ENCODE measurements at places on chromosomes 13 and 19.

DNA sequence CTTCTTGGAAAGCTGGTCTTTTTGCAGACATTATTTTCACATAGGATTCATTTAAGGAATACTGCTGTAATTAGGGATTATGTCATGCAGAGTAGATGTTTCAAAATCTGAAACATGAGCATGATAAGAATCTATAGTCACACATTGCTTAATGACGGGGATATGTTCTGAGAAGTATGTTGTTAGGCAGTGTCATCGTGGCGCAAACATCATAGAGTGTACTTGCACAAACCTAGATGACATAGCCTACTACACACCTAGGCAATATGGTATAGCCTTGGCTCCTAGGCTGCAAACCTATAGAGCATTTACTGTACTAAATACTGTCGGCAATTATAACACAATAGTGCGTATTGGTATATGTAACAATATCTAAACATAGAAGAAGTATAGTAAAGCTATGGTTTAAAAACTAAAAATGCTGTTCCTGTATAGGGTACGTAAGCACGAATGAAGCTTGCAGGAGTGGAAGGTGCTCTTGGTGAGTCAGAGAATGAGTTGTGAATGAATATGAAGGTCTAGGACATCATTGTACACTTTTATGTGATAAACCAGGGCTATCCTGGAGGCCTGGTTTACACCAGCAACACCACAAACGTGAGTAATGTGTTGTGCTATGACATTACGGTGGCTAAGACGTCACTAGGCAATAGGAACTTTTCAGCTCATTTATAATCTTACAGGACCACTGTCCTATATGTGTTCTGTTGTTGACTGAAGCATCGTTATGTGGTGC is 283.1 kb downstream of the MTUS2 start:
- DNase-seq = no peak

DNA sequence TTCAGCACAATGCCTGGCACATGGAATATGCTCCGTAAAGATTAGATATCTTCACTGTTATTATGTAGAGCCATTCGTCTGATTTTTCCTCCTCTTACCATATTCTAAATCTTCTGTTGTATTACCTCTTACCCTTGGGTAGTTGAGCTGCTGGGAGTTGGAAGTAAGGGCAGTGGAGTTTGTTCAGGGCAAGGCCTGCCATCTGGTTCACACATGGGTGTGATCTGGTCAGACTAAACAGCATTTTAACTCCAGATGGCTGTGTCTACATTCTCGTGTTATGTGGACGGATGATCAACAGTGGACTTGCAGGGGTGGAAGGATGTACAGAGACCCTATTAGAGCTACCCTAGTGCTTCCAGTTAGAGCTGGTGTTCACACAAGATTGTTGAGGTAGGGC is 164.9 kb downstream of the ZIC5 start:
- DNase-seq = no peak

DNA sequence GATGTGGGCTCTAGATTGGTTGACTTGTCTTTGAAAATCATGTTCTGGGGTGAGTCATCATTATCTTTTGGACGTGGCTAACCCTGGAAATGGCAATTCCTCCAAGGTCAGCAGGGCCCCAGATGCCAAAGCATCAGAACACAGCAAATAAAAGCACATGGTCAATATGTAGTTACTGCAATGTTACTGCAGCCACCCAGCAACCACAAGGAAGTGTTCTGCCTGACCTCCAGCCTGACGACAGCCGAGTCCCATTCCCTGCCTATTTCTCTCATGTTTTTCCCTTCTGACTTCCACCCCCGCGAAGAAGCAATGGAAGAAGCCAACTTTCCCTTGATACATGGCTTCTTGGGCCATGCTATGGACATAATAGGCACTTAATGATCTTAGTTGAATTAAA is 577.9 kb downstream of the IRS2 start:
- DNase-seq = no peak

GRCh38 chr13:28438067-28438466 is 56.9 kb downstream of the FLT1 start:
- no peak for DNase-seq

DNA sequence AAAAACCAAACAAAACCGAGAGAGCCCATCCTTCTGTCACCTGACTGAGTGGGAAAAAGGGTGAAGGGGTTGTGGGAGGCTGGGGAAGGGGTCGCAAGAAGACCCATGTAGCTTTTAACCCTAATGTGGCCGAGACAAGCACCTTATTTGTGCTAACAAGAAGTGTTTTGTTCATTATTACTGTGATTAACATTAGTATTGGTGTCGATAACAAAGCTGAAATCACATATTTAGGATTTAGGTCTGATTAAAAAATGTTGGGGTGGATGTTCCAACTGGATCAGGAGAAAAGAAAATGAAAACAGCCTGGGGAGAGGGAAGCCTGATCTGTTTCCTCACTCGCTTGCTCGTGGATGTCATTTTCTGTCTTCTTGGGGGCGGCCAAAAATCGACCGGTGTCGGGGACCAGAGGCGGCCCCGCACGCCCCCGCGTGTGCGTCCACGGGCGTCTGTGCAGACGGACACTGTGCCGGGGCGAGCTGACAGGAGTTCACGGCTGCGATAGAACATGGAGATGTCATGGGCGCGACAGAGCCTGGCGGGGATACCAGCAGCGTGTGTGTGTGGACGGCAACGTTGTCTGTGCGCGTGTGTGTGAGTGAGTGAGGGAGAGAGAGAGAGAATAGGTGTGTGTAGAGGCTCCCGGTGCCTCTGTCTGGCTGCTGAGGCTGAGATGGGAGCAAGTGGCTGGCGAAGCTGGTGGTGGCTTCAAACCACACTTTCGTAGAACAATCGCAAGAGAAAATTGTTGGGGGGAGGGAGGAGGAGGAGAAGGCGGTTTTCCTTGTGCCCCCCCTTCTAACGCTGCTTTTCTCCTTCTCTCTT is 29.1 kb downstream of the NFIX start:
- DNase-seq = peak; percentile 50

- DNase-seq = no peak
Observed at GRCh38 chr19:18418029-18418482, 1.1 kb upstream of the SSBP4 start.

- DNase-seq = peak; percentile 78
Observed at GRCh38 chr19:34224996-34225658, 29.2 kb upstream of the GARRE1 start.

- peak; percentile 100 for DNase-seq
Observed at GRCh38 chr19:18919086-18919899, at the start of the genes COPE and DDX49. TSS of gene COPE (minus strand) at chr19:18919387. CDS start at chr19:18919348, 39 bp downstream. TSS of gene DDX49 (plus strand) at chr19:18919715. CDS start at chr19:18919742, 27 bp downstream.

GRCh38 chr19:43984687-43985000 is 656 bp downstream of the ZNF155 start:
- DNase-seq = no peak

GRCh38 chr19:40791996-40792395 is 7.0 kb upstream of the EGLN2 start:
- no peak for DNase-seq

DNA sequence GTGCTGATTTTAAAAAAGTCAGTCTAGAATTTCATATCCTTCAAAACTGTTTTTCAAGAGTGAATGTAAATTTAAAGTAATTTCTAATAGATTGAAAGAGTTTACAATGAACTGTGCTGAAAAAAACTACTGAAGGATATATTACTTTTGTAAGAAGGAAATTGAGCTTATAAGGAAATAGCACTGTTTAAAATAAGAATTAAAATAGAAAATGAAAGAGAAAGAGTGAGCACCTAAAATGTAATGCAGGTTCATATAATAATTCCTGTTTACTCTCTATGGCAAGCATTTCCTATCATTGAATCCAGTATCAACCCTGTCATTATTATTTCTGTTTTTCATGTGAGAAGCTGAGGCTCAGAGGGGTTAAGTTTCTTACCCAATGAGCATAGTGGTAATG is 57.3 kb downstream of the AKAP11 start:
- no peak for DNase-seq
